ENCODE measurements at places on chromosomes 5 and 9. TPM values are rescaled to one million over a fixed set of nuclear protein-coding genes. Genes with fewer than 3 reads are reported as not detected.

The ZNF483 gene
- 4.2 TPM for total RNA-seq

The RNF224 gene
- total RNA-seq = not detected

The ADRA1B gene
- total RNA-seq = not detected

The FREM1 gene
- total RNA-seq = not detected

The TTC23L gene
- total RNA-seq = 0.40 TPM

The GRM6 gene
- total RNA-seq = not detected

The GRXCR2 gene
- not detected for total RNA-seq

- no peak for DNase-seq
Observed at GRCh38 chr9:32424616-32425015, 40.2 kb downstream of the ACO1 start.

GRCh38 chr9:94672811-94673487, 33.6 kb upstream of the FBP1 start:
- DNase-seq = no peak

- no peak for DNase-seq
Observed at GRCh38 chr5:17212996-17213395, 4.4 kb upstream of the BASP1 start.

DNA sequence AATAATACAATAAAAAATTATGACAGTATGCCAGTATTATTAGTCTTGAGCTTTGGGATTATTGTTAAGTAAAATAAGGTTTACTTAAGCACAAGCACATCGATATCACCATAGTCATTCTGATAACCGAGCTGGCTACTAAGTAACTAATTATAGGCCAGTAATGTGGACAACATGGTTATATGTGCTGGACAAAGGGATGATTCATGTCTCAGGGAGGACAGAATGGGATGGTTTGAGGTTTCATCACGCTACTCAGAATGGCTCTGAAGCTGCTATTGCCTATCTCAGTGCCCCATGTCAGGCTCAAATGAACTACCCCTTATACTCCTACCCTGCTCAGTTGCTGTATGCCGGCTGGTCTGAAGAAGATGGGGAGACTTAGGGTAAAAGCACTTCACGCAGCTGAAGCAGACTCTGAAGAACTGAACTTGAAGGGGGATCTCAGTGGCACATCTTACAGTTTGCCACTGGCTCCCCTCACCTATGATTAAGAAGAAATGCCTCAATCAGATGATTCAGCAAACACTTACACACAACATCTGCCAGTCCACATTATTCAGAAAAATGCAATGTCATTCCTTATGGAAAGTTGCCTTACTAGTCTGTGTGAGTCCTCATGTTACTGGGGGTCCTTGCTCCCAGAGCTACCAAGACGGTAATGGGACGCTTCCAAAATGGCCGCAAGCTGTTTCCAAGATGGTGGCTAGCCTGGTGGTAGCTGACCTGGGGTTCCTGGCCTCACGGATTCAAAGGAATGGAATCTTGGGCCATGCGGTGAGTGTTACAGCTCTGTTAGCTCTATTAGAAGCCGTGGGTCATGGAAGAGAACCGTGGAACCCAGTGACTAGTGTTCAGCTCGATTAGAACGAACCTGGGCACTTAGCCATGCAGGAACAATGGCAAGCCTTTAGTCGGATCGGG, 1098.6 kb downstream of the TAF11L14 start:
- DNase-seq = peak; percentile 16

DNA sequence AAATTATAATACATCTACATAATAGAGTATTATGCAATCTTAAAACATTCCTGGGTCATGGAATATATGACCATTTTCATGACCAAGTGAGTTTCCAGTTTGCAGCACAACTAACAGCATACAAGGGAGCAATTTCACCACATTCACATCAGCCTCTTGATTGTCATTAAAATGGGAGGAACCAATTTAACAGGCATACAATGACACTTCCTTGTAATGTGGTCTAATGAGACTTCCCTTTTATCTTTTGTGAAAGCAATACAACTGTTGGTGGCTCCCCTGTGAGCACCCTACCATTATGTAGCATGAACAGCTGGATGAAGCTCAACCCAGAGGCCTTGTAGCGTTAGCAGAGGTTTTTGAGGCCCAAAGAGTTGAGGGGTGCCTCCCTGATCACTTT, 13.6 kb upstream of the TMOD1 start:
- DNase-seq = no peak

- peak; percentile 32 for DNase-seq
Observed at GRCh38 chr5:170849374-170849773, 12.4 kb upstream of the RANBP17 start.

GRCh38 chr5:115168829-115169486, 750 bp downstream of the TRIM36 start:
- DNase-seq = peak; percentile 4

DNA sequence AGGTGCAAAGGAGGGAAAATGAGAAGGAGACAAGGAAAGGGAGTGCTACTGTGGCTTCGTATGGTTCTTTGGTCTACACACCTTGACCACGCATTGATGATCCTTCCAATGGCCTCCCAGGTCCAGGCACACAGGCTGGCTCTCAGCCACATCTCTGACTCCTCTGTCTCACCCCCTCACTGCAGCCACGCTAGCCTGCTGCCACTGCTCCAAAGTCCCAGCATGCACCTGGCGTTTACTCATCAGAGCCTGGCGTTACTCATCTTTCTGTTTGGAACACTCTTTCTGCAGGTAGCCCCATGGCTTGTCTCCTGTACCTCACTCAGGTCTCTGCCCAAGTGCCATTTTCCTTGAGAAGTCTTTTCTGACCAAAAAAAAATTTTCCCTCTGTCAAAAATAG, 195.5 kb downstream of the SNCAIP start:
- DNase-seq = no peak

GRCh38 chr5:151285683-151286082, 17.9 kb downstream of the SLC36A3 start:
- DNase-seq = no peak

GRCh38 chr5:55286411-55286933, 21.0 kb downstream of the DHX29 start:
- DNase-seq = no peak

GRCh38 chr9:81052846-81053245, 636.5 kb downstream of the TLE1 start:
- DNase-seq = no peak

DNA sequence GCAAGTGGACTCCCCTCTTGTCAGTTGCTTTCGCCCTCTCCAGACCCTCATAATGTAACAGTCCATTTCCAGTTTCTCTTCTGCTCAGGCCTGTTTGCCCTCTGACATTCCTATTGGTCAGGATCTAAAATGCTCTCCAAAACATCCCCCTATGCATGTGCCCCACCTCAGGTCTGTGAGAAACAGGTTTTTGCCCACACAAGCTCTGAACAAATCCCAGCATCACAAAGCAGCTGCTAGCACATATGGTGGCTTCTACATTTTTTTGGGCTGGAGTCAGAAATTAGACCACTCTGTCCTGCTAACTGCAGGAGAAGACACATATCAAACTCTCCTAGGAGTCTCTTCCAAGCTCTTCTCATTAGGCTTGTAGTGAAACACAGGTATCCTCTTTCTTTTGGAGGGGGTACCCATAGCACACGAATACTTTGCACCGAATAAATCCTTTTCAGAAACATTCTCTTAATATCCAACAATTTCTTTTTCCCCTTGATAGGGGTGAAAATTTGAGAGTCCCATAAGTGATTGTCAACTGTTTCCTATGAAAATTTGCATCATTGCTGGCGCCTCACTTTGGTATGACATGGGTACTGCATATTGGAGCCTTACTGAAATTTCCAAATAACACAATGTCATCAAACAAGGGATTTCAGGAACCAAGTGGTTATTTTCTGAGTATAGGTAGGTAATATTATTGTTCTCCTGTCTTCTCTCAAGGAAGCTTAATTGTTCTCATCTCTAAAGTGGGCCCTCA, 19.3 kb upstream of the HSPA9 start:
- peak; percentile 43 for DNase-seq

GRCh38 chr5:64767959-64768357, 533 bp downstream of the SREK1IP1 start:
- DNase-seq = no peak

GRCh38 chr9:130104491-130105193, 50.9 kb downstream of the GPR107 start:
- peak; percentile 32 for DNase-seq

DNA sequence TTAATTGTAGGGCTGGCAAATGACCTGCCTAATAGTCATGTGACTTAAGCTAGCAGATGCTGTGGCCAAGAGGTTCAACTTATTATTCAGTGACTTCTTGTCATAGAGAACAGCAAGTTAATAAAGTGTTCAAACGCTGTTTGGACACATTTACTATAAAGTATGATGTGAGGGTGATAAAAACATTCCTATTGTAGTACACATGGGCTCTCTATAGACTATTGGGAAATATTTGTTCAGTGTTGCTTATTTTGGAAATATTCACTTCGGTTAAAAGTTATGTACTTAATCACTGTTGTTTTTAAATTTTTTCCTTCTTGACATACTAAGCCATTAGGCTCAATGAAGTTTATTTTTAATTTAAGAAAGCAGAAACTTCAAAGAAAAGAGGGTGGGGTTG, 345.0 kb downstream of the NNT start:
- no peak for DNase-seq

DNA sequence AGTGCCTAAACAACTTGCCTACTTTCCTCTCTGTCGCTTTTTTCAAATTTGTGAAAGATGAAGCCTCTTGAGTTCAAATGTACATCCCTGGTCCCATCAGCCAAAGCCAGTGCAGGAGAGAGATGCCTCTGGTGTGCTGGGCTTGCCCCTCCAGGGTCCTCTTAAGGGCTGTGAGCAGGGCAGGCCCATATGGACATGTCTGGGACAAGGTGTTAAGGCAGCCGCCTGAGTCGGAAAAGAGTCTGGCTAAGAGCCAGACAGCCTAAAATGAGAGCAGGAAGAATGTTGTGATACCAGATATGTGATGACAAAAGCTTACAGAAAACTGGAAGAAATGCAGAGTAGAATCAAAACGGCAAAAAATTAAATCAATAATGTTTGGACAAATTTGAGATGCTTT, 72.5 kb downstream of the APTX start:
- no peak for DNase-seq

DNA sequence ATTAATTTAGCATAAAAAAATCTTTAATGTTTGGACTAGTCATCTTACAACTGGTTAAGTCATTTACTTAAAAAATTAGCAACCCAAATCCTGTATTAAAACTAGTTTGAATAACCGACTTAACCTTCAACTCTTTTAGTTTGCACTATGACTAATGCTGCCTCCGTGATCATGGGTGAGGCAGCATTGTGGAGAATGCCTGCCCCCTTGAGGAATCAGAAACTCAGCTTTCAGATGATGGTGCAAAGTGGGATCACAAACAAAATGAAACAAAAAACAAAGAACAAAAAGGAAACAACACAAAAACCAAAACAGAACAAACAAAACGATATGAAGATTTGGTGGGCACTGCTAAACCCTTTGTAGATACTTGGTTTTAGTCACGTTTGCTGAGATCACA, 127.0 kb upstream of the PALM2AKAP2 start:
- peak; percentile 56 for DNase-seq

GRCh38 chr5:143316844-143317631, 86.4 kb downstream of the NR3C1 start:
- no peak for DNase-seq

Data from SK-MEL-5 (cell line).